ENCODE measurements at places on chromosomes 2 and 18. TPM values are rescaled to one million over a fixed set of nuclear protein-coding genes. Genes with fewer than 3 reads are reported as not detected.
A peak's percentile ranks its signal among the peaks of the same experiment; 100 is the strongest.

The INSIG2 gene
- 8.5 TPM for total RNA-seq

The METTL8 gene
- total RNA-seq, result 30.7 TPM

The POTEJ gene
- not detected for total RNA-seq

The RBM43 gene
- 4.8 TPM for total RNA-seq

The DNAJC5G gene
- total RNA-seq, result not detected

The LAPTM4A gene
- total RNA-seq, result 291 TPM

The HOXD1 gene
- total RNA-seq, result not detected

The CCDC141 gene
- 32.4 TPM for total RNA-seq

The NEB gene
- 1,145 TPM for total RNA-seq

DNA sequence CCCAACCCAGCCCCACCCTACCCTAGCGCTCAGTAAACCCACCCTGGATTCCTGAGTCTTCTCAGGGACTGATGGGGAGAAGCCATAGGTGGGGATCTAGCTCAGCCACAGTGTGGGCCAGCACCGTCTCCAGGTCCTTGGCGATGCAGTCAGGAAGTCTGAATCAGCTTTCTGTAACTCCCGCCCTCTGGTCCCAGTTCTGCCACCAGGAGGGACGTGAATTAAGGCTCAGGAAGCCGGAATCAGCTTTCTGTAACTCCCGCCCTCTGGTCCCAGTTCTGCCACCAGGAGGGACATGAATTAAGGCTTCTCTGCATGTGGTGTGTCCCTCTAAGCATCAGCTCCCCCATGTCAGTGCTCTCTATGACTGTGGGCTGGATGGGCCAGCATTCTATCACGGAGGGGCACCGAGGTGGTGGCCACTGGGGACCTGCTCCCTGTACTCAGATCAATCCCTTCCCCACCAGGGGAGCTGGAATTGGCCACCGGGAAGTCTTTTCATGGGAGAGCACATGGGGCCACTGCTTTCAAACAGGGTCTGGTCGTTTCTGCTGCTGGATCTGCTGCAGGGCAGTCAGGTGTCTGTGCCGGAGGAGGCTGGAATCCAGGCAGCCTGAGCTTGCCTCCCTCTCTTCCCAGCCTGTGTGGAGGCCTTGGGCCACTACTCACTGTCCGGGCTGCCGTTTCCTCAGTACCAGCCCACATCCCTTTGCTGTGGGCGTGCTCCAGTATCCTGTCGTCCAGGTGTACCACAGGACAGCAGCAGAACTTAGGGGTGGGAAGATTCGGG, 24.7 kb downstream of the ASB18 start:
- DNase-seq, result no peak

GRCh38 chr18:45802814-45803492, 22.5 kb upstream of the SIGLEC15 start:
- peak; percentile 39 for DNase-seq

DNA sequence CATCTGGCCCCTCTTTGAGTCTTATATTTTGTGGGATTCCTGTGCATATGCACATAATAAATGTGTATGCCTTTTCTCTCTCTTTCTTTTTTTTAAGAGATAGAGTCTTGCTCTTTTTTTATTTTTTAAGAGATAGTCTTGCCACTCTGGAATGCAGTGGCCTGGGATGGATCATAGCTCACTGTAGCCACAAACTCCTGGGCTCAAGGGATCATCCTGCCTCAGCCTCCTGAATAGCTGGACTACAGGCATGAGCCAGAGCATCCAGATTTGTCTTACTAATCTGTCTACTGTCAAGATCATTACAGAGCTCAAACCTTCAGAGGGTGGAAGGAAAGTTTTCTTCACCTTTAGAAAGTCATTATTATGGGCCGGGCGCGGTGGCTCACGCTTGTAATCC, 342.2 kb upstream of the LRRTM4 start:
- DNase-seq, result no peak

GRCh38 chr2:158560259-158560658, 103.5 kb downstream of the PKP4 start:
- no peak for DNase-seq

- no peak for DNase-seq
Observed at GRCh38 chr2:54646170-54646927, 77.1 kb upstream of the EML6 start.

- DNase-seq, result no peak
Observed at GRCh38 chr2:235087832-235088495, 136.1 kb downstream of the SH3BP4 start.

GRCh38 chr2:21687589-21687988, 563.8 kb downstream of the TDRD15 start:
- no peak for DNase-seq

GRCh38 chr2:75570948-75571729, 10.4 kb upstream of the EVA1A start:
- peak; percentile 81 for DNase-seq

- peak; percentile 1 for DNase-seq
Observed at GRCh38 chr2:233656443-233656842, 15.3 kb upstream of the UGT1A9 start.

DNA sequence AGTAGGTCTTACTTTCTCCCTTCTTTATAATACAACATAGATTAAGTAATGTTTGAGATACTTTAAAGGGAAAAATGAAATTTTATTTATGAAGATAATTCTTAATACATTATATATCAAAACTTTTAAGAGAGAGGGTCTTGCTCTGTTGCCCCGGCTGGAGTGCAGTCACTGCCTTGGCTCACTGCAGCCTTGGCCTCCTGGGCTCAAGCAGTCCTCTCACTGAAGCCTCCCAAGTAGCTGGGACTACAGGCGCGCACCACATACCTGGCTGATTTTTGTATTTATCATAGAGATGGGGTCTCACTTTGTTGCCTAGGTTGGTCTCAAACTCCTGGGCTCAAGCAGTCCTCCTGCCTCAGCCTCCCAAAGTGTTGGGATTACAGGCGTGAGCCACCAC, 94.8 kb downstream of the COX7A2L start:
- no peak for DNase-seq

DNA sequence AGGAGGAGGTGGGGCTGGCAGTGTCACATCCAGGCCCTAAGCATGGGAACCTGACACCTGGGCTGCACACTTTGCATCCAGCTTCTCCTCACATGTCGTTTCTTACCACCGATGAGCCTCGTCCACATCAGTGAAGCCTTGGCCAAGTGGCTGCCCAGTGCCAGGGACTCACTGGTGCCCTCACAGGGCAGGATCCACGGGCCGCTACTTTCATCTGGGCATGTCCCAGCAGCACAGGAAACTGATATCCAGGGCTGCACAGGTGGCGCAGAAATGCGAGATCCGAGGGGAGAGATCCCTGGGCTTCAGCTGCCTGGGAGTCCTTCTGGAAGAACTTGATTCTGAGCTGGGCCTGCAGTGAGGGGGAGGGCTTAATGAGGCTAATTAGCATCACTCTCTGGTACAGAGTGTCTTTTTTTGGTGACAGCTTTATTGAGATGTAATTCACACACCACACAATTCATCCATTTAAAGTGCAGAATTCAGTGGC, 291.6 kb upstream of the HDAC4 start:
- DNase-seq, result no peak

- no peak for DNase-seq
Observed at GRCh38 chr2:97982621-97983020, 13.1 kb downstream of the TMEM131 start.

DNA sequence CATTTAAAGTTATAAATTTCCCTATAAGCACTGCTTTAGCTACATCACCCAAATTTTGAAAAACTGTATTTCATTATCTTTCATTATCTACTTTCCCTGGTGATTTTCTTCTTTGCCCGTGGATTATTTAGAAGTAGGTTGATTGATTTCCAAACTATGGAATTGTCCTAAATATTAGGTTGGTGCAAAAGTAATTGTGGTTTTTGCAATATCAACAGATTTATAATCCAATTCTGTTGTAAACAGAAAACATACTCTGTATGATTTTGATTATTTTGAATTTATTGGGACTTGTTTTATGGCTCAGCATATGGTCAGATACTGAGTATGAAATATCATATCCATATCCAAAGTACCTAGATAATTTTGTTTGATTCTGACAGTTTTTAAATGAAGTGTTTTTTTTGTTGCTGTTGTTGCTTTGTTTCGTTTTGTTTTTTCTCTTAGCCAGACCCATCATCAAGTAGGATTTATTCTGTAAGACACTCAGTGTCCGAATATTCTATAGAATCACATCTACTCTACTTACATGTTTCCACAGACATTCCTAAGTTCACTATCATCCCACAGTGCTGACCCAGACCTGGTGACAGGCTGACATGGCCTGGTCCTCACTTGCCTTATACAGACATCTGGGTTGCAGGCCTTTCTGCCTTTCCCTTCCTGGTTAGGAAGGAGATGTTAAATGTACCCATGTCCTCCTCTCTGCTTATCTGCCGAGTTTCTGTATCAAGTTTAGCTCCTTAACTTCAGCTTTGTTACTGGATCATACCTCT, 2.1 kb upstream of the TRABD2A start:
- DNase-seq, result no peak

DNA sequence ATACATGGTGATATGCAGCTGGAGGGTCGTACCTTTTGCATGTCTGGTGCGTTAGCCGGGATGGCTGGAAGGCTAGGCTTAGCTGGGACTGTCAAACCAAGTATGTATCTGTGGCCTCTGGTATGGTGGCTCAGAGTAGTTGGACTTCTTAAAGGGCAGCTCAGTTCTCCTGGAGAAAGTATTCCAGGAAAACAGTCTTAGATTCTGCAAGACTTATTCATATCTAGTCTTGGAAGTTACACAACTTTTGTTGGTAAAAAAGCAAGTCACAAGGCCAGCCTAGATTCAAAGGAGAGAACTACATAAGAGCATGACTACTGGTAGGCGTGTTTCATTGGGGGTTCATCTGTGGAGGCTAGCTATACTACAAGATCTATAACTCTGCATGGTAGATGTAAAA, 45.5 kb downstream of the EML4 start:
- DNase-seq, result no peak

DNA sequence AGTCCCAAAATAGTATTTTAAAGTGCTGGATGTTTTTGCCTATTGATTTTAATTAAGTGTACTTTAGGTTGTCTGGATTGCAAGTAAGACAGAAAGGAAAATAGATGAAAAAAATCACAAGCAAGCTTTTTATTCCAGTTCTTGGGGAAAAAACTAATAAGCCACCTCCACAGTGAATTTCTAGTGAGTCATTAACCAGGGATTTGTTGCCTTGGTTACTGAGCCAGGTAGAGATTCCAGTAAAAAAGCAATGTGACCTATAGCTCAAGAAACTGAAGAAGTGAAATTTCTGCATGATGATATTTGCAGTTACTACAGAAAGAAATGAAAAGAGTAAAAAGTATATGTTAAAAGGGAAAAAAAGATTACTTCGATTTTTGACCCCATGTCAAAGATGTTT, 160.6 kb downstream of the METTL4 start:
- DNase-seq, result no peak

DNA sequence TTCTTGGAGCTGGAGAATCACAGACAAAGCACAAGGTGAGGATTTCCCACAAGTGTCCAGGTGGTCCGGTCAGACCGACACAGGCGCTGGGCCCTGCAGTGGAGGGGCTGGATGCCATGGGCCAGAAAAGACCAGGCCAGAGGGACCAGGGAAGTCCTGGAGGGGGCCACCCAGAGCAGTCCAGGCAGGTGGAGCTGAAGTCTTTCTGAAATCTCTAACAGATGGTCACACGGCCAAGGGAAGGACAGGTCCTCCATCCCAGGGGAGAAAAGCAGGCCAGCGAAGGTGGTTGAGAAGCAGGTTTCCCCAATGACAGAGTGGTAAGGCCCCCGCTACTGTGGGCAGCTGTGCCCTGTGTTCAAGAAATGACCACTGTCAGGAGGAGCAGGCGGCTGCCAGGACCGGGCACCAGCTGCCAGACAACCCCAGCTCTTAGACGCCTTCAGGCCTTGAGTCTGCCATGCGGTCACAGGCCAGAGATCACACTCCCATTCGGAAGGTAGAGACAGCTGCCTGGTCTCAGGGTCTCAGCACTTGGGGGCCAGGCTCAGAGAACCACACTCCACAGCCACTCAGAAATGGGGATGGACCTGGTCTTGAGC, 25.9 kb downstream of the HS1BP3 start:
- DNase-seq, result no peak

DNA sequence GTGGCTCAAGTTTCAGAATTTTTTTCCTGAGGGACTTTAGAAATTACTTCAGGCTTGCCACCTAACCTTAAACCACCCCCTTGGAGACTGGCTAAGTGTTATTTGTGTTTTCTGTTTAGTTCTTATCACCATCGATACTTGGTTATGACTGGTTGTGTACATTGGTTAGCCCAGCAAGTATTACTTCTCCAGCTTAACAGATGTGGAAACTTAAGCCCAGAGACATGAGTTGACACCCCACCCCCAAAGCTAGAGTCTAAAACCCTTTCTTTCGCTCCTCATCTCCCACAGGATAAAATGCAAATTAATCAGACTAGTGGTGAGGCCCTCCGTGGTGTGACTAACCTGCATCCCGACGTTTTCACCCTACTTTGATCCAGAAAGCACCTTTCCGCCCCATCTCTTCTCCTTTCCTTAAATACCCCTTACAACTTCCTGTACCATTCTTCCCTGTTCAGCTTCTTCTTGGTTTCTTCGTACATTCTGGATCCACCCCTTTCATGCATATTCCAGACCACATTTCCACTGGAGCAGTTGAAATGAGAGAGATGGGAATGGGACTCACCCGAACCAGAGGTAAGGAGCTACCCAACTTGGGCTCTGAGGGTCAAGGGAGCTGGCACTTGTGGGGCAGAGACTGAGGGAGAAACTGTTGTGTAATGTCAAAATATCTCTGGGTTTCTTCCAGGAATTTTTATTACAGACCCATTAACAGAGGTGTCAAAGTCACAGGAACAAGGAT, 819 bp upstream of the MAP3K2 start:
- no peak for DNase-seq

DNA sequence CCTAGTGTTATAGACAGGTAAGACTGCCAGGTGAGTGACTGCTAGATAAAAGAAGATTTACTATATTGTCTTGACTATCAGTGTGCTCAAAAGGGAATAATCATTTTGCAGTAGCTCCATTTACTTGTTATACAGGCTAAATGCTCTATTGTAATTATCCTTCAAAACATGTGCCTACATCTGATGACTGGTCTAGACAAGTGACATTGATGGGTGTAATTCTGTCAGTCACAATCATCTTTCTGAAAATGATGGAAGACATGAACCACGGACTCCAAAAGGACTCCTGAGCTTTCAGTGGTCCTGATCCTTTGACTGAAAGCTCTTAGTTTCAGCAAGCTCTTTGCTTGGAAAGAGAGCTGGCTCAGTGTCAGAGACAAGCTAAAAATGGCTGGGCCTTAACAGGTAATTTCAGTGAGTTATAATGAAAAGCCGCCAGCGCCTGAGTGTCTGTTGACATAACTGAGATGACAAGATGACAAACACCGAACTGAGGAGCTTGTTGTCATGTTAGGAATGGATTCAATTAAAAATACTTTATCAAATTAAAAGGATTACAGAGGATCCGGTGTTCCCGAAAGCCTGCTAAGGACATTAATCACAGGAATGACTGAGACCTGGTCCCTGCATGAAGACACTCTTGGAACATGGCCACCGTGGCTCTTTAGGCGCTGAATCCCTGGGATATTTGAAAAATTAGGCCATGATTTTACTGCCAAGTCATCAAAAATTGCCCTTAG, 141.7 kb downstream of the CMPK2 start:
- DNase-seq, result no peak

- peak; percentile 83 for DNase-seq
Observed at GRCh38 chr2:121974897-121975661, 219.6 kb downstream of the TSN start.

GRCh38 chr2:162188451-162188850, 36.4 kb upstream of the GCG start:
- DNase-seq, result no peak

GRCh38 chr2:128282246-128282975, 36.3 kb downstream of the HS6ST1 start:
- DNase-seq, result no peak
